Spleen (tissue), 13 donors: ENCODE measurements at places on chromosomes 11 and 22.

DNA sequence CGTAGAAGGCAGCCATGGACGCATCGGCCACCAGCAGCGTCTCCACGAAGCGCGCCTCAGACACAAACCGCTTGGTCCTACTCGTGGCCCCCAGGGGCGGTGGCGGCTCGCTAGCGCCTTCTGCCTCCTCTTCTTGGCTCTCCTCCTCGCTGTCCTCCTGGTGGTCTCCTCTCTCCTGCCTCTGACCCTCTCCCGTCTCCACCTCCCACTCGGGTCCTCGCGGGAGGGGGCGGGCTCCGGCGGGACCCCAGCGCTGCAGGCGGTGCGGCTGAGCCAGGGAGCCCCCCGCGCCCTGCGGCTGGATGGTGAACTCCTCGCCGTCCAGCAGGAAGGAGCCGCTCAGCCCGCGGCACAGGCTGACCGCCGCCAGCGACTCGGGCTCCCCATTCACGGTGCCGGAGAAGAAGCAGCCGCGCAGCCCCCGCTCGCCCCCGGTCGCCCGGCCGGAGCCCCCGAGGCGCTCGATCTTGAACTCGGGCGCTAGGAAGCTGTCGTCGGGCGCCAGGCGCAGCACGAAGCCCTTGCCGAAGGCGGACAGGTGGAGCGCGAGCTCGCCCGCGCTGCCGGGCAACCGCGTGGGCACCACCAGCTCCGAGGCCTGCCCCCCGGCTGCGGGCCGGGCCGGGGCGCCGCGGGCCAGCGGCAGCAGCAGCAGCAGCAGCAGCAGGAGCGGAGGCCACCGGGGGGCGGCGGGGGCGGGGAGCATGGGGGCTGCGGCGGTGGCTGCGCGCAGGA, 661 bp downstream of the ADAMTS8 start:
- DNase-seq, result no peak

DNA sequence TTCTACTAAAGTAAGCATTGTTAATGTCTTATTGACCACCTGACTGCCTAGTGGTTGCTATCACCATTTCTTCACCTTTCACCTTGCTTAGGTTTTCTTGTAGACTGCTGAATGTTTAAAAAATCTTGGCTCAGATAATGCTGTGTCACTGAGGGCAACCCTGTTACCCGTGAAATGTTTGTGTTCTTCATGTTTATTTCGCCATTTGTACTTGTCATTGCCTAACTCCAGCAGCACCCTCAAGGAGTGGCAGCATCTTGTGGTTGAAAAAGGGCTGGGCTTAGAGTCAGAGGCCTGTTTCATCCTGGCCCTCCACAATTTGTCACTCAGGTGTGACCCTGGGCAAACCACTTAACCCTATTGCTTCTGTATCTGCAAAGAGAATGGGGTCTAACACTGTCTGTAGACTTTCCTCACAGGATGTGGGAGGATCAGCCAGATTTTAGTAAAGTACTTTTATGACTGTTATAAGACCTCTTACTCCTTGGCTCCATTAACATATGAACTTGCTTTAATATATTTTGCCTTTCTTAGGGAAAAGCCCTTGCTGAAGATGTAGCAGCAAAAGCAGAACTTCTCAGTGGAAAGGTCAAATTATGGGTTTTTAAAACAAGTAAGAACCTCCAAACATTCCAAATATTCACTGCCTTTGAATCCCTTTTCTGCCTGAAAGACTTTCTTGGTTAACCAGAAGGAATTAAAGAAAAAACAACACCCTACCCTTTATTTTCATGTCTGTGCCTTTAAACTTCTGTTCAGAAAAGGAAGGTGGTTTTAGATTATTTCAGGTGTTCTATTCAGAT, 154.5 kb upstream of the C11orf87 start:
- no peak for DNase-seq

GRCh38 chr22:29701155-29701999, 18.4 kb upstream of the CABP7 start:
- no peak for DNase-seq

GRCh38 chr11:55401011-55401410, 33.2 kb downstream of the OR4A15 start:
- DNase-seq, result no peak

- peak; percentile 28 for DNase-seq
Observed at GRCh38 chr11:44817207-44817949, 90.6 kb downstream of the TSPAN18 start.

- DNase-seq, result no peak
Observed at GRCh38 chr11:33542921-33543320, 157.7 kb downstream of the C11orf91 start.

- no peak for DNase-seq
Observed at GRCh38 chr11:44380009-44380313, 70.0 kb upstream of the ALX4 start.

GRCh38 chr22:37777122-37777687, 30.5 kb upstream of the GCAT start:
- DNase-seq, result no peak

GRCh38 chr11:7648264-7648663, 25.0 kb downstream of the CYB5R2 start:
- no peak for DNase-seq

DNA sequence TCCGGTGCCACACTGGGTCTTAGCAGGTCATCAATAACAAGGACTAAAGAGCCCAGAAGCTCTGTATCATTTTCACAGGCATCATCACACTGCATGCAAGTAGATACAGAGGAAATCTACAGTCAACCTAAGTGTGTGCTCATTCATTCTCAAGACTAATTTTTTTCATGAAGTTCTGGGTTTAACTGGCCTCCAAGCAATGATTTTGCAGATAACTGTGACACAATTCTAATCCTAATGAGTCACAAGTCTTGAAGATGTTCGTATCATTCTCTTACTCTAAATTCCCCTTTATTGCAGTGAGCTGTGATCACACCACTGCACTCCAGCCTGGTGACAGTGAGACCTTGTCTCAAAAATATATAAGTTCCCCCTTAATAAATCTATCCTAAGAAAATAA, 2.5 kb downstream of the OR52W1 start:
- no peak for DNase-seq
